Effector CD4-positive, alpha-beta T cell (primary cell): ENCODE measurements at places on chromosomes 13 and 19.

DNA sequence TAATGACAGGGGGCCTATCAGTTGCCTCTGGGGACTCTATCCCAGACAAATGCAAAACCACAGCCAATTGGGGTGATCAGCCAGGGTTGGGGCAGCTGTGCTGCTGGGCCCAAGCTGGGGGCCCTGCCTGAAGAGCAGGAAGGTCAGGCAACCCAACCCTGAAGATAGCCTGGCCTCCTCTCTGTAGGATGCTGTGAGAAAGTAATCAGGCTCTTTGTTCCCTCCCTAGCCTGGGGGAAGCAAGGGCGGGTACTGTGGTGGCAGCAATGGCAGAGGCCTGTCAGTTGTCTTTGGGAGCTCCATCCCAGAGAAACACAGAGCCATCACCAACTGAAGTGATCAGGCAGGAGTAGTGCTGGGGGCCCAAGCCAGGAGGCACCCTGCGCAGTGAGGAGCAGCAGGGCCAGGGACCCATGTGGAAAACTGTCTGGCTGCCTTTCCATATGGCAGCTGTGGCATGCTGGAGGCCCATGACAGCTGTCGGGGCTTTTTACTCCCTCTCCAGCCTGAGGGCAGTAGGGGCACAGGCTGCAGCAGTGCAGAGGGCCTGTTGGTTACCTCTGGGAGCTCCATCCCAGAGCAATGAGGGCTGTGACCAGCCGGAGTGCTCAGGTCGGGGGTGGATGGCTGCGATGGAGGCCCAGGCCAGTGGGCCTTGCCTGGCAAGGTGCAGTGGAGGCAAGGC lies 73.6 kb upstream of the ATP12A start:
- no peak for DNase-seq

DNA sequence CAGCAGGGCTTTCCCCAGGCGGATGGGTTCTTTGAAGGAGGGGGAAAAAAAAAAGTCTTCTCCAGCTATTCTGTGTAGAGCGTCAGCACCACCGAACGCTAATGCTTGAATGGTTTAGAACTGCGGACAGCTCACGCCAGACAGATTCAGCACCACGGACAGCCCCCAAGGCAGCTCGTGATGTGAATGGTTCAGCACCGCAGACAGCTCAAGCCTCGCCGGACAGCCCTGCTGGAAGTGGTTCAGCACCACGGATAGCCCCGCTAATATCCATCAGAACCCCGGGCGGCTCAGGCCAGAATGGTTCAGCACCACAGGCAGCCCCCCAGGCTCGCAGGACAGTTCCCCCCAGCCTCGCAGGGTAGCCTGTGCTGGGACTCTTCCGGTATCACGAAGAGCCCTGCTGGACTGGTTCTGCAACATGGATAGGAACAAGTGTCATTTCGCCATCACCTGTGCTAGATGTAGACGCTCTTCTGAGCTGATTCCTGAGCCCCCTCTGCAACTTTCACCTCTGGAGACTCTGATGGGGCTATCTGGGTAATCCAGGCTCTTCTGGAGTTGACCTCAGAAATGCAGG lies 4.9 kb upstream of the SMIM17 start:
- DNase-seq: no peak

GRCh38 chr13:78103936-78104335 lies 185.3 kb upstream of the EDNRB start:
- no peak for DNase-seq

- DNase-seq: no peak
Observed at GRCh38 chr13:81987677-81988357, 1646.9 kb upstream of the SPRY2 start.

GRCh38 chr13:43307921-43308433 lies 284.6 kb downstream of the DNAJC15 start:
- DNase-seq: no peak

DNA sequence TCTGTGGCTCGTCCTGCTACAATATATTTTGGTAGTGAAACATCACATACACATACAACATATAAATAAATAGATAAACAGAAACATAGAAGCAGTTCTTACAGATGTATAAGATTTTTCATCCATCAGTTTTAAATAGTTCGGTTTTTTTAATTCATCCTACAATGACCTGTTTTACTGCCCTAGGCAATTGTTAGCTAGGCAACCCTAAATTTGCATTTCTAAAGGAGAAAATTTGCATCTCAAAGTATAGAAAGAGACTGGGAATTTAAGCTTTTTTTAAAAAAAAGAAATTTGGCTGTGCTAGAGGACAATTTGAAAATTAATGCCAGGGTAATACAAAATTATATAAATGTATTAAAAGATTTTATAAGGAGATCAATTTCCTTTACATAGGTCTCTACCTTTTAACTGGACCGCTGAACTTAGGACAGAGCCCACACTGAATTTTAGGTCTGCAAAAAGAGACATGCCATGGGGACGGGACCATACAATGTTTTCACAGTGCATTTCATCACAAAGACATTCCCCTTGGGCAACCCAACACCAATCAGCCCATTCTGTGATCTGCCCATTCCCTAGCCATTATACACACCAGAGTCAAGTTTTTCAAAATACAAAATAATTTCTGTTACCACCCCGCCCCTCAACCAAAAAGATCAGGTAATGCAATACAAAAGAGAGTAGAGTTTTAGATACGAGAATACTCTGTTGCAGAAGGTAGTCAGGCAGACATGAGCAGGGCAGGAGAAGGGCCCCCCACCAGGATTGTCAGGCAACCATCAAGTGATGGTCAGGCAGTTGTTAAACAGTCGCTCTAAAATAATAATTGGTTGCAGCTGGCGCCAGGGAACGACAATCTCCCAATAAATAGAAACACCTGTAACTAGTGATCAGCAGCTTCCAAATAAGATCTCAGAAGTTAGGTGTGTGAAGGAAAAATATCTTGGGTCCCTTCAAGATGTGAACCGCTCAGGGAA lies 299.7 kb upstream of the SGCG start:
- DNase-seq: no peak

DNA sequence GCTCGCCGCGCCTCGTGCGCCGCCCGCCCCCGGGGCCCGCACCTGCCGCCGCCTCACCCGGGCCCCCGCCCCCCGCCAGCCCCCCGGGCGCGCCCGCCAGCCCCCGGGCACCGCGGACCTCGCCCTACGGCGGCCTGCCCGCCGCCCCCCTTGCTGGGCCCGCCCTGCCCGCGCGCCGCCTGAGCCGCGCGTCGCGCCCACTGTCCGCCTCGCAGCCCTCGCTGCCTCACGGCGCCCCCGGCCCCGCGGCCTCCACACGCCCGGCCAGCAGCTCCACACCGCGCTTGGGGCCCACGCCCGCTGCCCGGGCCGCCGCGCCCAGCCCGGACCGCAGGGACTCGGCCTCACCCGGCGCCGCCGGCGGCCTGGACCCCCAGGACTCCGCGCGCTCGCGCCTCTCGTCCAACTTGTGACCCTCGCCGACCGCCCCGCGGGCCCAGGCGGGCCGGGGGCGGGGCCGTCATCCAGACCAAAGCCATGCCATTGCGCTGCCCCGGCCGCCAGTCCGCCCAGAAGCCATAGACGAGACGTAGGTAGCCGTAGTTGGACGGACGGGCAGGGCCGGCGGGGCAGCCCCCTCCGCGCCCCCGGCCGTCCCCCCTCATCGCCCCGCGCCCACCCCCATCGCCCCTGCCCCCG lies 17.2 kb downstream of the POLRMT start:
- DNase-seq: no peak

DNA sequence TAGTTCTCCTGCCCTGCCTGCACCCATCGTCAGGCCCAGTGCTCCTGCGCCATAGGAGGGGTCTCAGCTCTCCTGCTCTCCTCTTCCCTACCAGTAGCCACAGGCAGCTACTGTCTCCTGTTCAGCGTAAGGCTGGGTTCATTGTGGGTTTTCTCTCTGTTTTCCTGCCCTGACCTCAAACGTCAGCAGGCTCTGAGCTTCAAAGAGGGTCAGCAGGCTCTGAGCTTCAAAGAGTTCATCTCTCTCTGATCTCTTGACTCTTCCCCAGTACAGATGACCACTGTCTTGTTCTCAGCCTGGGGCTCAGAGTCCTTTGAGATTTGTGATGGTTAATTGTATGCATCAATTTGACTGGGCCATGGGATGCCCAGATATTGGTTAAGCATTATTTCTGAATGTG lies 4.6 kb upstream of the CPB2 start:
- no peak for DNase-seq

- DNase-seq: no peak
Observed at GRCh38 chr19:6224308-6224675, 55.5 kb downstream of the MLLT1 start.

DNA sequence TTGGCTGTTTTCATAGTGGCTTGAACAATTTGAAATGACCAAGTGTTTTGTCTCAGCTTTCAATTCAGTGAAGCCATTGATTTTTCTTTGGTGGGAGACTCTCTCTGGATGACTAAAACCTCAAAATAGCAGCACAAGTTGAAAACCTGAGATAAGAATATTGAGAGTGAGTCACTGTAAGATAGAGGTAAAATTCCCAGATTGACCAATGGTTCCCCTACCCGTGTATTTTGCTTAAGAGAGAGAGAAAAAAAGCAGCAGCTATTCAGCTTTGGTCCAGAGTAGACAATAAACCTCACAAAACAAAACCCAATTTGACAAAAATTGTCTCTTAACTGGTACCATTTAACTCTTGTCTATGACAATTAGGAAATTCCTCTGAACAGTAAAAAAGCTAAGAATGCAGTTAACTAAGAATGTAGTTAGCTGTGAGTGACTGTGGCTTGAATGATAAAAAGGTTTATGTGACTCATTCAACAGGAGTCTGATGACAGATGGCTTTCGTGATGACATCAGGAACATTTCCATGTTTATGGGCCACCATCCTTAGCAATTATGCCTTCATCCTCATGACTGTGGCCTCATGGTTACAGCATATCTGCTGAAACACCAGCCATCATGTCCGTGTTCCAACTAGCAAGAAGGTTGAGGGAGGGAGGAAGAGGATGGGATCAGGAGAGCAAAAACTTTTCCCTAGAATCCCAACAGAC lies 356.9 kb downstream of the NDFIP2 start:
- DNase-seq: no peak

DNA sequence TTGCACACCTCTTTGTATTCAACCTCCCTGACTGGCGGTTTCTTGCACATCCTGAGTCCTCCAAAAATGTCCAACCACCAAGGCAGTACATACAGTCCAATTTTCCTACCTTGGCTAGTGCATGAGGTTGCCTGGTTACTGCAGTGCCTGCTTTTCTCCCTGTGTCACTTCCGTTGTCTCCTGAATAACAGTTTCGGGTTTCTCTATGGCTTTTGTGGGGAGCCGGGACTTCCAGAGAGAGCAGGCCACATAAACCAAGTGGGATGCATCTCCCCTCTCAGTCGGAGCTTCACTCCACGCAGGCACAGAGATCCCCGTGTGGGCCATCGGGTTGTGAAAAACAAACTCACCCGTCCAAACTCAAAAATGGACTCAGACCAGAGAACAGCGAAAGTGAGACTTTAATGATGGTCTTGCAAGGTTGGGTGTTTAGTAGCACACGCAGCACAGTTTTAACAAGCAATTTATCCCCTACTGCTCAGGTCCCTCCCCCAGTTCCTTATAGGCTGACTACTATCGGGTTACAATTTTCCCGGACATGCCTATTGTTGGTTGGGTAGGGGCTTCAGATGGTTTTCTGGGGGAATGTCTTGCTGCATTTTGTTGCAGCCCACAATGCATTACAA lies 173.1 kb downstream of the POU4F1 start:
- DNase-seq: no peak

DNA sequence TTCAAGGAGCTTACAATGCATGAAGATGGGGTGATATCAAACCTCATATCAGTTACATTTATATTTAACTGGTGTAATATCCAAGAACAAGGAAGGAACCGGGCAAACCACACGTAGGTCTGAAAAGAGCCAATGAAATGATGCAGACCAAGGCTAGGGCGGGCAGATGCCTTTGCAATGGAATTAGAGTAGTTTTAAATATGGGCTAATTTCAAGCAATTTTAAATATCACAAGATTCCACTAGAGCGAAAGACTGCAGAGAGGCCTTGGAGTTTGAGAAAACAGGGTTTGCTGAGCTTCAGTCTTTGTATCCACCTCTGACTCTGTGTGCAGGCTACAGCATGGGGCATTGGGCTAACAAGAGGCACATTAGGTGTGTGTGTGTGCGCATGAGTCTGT lies 53.9 kb upstream of the ZNF536 start:
- DNase-seq: no peak
